NCI-H187 treated with DMSO at 0.1 percent for 48 hours (cell line): ENCODE measurements at places on chromosomes 7 and 10.

DNA sequence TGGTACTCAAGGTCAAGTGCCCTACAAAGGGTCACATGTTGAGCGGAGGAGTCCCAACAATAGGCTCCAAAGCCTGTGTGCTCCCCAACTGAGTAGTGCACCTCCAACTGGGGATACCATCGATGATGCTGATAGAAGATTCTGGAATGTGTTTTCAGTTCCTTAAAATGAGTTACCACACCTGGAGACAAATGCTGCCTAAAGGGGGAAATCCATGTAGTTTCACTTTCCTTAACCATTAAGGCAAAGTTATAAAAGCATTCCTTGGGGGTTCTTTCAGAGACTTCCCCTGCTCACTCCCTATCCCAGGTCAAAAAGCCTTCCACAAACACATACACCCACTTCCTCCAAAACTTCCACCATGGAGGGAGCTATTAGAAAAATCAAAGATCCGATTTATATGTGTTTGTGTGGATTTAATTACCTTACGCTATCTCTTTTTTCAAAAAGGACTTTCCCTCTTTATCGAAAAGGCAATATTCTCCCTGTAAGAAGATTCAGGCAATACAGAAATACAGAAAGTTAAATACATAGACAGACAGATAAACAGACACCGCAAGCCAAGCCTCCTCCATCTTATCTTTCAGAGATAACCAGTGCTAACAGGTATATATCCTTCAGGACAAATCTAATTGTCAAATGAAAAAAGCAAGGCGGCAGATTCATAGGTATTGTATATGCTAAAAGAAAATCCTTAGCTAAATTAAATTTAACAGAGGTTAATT lies 135.9 kb upstream of the ASAH2 start:
- DNase-seq, result no peak

DNA sequence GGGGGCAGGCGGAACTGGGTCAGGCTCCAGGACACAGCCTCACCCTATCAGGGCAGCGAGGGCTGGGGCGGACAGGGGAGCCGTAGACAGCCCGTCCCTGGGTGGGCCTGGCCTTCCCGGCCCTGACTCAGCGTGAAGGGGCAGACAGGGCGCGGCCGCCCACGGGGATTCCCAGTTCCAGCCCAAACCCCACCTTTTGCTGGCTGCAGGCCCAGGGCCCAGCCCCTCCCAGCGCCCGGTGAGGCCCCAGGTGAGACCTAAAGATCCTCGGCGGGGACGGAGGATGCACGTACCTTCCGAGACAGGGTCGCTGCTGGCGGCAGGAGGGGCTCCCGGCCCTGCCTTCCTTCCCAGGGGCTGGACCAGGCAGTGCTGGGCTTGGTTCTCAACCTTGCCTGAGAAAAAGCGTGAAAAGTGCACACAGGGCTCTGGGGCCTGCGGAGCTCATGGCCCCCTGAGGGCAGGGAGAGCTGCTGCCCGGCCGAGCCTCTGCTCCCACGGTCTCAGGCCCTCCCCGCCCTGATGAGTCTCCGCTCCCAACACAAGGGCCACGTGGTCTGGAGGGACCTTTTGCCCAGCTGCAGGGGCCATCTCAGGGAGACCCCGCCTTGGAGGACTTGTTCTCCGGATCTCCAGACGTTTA lies 43.9 kb upstream of the DNAJB6 start:
- no peak for DNase-seq

DNA sequence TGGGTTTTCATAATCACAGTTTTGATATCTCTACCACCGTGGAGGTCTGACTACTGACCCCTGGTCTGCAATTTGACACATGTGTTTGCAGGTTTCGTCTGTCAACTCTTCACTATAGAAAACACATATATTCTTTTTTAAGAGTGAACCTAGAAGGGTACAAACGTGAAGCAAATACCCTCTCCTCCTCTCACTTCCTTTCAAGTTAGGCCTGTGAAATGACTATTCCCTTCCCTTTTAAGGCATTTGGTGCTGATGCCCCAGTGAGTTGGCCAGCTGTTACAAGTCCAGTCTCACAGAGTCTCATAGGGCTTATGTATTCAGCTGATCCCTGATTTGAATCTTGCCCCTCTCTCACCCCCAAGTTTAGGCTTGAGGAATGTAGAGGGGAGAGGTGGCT lies 742.0 kb upstream of the IGFBP3 start:
- DNase-seq, result no peak

DNA sequence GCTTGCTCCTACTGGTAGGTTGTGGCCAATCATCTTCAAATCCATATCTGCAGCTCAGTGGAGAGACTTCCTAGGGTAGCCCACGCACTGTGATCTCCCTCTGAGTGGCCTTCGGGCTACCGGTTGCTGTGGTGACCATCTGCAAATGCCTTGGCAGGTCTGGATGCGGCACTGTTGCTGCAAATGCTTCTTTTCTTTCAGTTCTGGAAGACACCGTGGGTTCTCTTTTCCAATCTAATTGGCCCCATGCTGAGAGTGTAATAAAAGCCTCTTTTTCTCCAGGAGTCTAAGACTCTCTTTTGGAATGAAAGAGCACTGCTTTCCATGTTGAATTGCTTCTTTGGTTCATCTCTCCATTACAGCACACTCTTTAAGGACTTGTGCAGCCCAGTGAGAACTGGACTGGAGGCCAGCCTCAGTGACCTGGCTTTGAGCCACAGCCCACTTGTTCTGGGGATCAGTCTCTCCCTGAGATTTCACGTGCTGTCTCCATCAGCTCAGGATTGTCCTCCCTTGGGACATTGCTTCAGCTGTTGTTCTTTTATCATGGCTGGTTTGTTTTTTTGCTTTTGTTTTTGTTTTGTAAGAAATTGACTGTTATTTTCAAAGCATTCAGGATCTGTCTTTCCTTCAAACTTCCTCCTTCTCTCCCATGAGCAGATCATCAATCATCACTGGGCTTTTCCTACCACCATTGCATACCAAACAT lies 286.6 kb downstream of the BMPER start:
- no peak for DNase-seq

GRCh38 chr10:21272643-21273399 lies 252.7 kb downstream of the SKIDA1 start:
- no peak for DNase-seq

GRCh38 chr10:71084818-71085126 lies 127.6 kb upstream of the UNC5B start:
- DNase-seq, result no peak

DNA sequence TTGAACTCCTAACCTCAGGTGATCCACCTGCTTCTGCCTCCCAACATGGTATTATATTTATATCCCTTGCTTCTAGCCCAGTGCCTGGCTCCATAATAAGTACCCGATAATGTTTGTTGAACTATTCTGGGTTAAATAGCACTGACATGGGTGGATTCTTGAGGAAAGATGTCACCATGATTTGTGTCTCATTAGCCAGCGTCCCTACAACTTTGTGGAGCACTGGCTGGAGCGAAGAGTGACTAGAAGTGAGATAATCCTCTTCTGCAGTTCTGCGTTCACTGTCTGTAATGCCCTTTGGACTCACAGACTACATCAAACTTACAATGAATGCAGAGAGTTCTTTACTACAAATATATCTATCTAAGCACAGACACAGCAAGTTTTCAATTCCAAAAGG lies 16.9 kb upstream of the AKR1E2 start:
- DNase-seq, result no peak

DNA sequence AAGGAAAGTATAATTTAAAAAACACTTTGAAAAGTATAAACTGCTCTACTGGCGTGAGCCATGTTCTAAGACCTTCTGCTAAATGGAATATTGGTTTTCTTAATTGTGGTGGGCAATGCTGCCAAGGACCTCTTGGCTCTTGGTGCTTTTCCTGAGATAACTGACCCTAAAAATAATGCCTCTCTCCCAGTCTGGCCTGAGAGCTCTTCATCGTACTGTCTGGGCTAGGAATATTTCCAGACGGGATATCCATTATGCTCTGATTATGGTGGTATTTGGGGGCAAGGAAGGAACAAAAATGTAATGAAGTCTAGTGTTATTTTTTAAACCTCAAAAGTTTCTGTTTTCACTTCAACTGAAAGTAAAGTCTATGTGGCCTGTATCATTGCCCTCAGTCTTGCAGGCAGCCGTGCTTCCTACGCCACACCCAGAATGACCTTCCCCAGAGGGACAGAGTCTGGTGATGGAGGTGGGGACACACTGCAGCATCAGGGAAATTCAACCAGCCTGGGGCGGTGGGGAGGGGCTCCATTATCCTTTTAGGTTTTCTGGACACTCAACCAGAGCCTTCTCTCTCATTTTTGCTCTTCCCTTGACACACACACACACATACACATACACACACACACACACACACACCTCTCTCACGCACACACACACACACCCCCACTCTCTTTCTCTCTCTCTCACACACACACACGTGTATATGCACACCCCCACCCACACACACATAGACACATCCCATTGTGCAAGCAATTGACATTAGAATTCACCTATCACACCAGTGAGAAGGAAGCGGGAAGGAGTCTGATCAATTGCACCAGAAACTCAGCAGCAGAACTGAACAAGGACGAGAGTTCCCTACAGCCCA lies 99.6 kb downstream of the LRRC18 start:
- DNase-seq, result no peak
